ENCODE measurements at places on chromosomes 5 and 9.

GRCh38 chr5:2297991-2298390, 415.3 kb upstream of the IRX4 start:
- no peak for DNase-seq

GRCh38 chr5:180050121-180050940, 21.2 kb downstream of the RNF130 start:
- no peak for DNase-seq

DNA sequence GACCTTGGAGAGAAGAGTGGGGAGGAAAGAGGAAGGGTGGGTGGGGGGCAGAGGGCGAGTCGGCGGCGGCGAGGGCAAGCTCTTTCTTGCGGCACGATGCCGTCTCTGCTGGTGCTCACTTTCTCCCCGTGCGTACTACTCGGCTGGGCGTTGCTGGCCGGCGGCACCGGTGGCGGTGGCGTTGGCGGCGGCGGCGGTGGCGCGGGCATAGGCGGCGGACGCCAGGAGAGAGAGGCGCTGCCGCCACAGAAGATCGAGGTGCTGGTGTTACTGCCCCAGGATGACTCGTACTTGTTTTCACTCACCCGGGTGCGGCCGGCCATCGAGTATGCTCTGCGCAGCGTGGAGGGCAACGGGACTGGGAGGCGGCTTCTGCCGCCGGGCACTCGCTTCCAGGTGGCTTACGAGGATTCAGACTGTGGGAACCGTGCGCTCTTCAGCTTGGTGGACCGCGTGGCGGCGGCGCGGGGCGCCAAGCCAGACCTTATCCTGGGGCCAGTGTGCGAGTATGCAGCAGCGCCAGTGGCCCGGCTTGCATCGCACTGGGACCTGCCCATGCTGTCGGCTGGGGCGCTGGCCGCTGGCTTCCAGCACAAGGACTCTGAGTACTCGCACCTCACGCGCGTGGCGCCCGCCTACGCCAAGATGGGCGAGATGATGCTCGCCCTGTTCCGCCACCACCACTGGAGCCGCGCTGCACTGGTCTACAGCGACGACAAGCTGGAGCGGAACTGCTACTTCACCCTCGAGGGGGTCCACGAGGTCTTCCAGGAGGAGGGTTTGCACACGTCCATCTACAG, 760 bp downstream of the NPR3 start:
- DNase-seq: no peak

GRCh38 chr5:107496466-107496865, 174.3 kb downstream of the EFNA5 start:
- DNase-seq: no peak

GRCh38 chr5:53362521-53362941, 117.9 kb upstream of the FST start:
- peak; percentile 93 for DNase-seq

DNA sequence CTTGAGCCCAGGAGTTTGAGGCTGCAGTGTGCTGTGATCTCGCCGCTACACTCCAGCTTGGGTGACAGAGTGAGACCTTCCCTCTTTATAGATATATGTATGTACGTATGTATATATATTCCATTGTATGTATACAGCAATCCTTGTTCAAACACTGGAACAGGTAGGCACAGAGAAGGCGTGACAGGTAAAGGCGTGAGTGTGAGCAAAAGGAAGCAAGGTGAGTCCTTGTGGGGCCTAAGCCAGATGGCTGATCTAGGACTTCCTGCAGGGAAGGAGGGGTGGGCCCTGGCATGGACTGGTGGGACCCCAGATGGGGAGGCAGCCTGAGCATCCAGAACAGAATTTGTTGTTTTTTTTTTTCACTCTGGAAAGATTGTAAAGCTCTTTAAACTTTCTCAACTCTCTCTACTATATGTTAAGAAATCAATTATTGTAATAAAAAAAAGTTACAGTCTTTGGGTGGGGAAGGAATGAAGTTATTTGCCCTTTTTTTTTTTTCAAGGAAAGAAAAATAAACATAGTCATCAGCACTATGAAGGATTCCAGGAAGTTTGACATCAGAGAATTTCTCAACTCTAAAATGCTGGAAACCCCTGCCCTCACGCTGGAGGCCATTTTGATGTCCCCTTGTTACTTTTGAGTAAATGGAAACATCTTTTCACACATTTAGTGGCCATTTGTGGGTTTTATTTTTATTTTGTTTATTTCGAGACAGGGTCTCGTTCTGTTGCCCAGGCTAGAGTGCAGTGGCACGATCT, 38.9 kb upstream of the STXBP1 start:
- DNase-seq: peak; percentile 64

GRCh38 chr9:34413231-34413852, 36.6 kb upstream of the MYORG start:
- DNase-seq: no peak

GRCh38 chr5:36240779-36241630, 720 bp downstream of the NADK2 start:
- DNase-seq: no peak

- no peak for DNase-seq
These were observed 40.7 kb downstream of the ASTN2 start for GRCh38 chr9:117374076-117374725.

DNA sequence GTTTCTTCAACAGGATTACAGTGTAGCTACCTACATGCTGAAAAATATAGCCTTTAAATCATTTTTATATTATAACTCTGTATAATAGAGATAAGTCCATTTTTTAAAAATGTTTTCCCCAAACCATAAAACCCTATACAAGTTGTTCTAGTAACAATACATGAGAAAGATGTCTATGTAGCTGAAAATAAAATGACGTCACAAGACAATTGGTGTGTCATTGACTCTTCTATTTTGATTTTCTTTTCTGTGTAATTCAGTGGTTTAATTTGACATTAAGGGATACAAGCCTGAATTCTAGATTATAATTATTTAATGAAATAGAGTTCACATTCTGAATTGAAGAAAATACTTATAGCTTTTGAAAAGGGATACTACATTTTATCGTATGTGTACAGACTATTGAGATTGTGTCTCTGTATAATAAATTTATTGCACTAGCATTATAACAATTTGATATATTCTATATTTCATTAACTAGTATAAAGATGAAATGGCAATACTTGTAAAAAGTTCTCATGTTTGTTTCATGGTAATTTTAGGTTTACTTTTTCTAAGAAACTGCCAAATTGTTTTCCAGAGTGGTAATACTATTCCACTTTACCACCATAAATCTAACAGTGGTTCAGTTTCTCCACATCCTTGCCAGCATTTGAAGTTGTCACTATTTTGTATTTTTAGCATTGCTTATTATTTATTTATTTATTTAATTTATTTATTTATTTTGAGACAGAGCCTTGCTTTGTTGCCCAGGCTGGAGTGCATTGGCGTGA, 18.7 kb downstream of the ANXA1 start:
- no peak for DNase-seq

GRCh38 chr9:29475471-29475870, 1902.2 kb upstream of the C9orf72 start:
- no peak for DNase-seq

GRCh38 chr9:13445103-13445500, 165.6 kb upstream of the MPDZ start:
- DNase-seq: no peak

Measured in skeletal muscle cell (primary cell).